Neural progenitor cell (in vitro differentiated cells): ENCODE measurements at places on chromosomes 6 and 20. TPM values are rescaled to one million over a fixed set of nuclear protein-coding genes. Genes with fewer than 3 reads are reported as not detected.
A peak's percentile ranks its signal among the peaks of the same experiment; 100 is the strongest.

LTA gene
- not detected in 2 replicates for total RNA-seq

OLIG3 gene
- not detected in 2 replicates for total RNA-seq

PTCHD4 gene
- total RNA-seq, result 5.6 and 7.8 TPM in 2 replicates

UBD gene
- not detected in 2 replicates for total RNA-seq

PACSIN1 gene
- total RNA-seq, result 0.41 and 1.8 TPM in 2 replicates

HSPA12B gene
- 0.15 and 0.71 TPM in 2 replicates for total RNA-seq

MPIG6B gene
- not detected in 2 replicates for total RNA-seq

OR2H1 gene
- total RNA-seq, result not detected in 2 replicates

SLCO4A1 gene
- total RNA-seq, result 0.88 and 3.1 TPM in 2 replicates

NRSN1 gene
- total RNA-seq, result 0.19 and 0.31 TPM in 2 replicates

ABHD16A gene
- 21.3 and 45.0 TPM in 2 replicates for total RNA-seq

SUMO4 gene
- total RNA-seq, result 0.82 and 2.3 TPM in 2 replicates

IPCEF1 gene
- 0.13 and 0.25 TPM in 2 replicates for total RNA-seq

CST4 gene
- not detected in 2 replicates for total RNA-seq

COL21A1 gene
- total RNA-seq, result 0.43 and 0.95 TPM in 2 replicates

- peaks cover 25% of the 10 kb centered on the region for H3K4me1 ChIP-seq
- no peak for DNase-seq
- H3K4me3 ChIP-seq, result no peak overlapping the region
- H3K36me3 ChIP-seq, result no peaks in the 10 kb centered on the region
- H3K27ac ChIP-seq, result no peak overlapping the region
Observed at GRCh38 chr20:47115694-47116093, 221.1 kb downstream of the EYA2 start.

- DNase-seq, result peak; percentile 24
- H3K4me1 ChIP-seq, result peaks cover 12% of the 10 kb centered on the region
- H3K36me3 ChIP-seq, result no peaks in the 10 kb centered on the region
- no peaks in the 10 kb centered on the region for H3K27me3 ChIP-seq
Observed at GRCh38 chr6:40556023-40556422, 31.1 kb downstream of the LRFN2 start.

GRCh38 chr6:169710009-169710408, 8.1 kb downstream of the C6orf120 start:
- H3K27me3 ChIP-seq, result no peaks in the 10 kb centered on the region
- no peaks in the 10 kb centered on the region for H3K4me1 ChIP-seq
- H3K27ac ChIP-seq, result no peak overlapping the region
- H3K36me3 ChIP-seq, result peaks cover 10% of the 10 kb centered on the region
- no peak for DNase-seq

GRCh38 chr6:20670750-20671149, 136.5 kb downstream of the CDKAL1 start:
- no peaks in the 10 kb centered on the region for H3K36me3 ChIP-seq
- no peak for DNase-seq
- H3K4me1 ChIP-seq, result no peaks in the 10 kb centered on the region
- H3K27me3 ChIP-seq, result no peaks in the 10 kb centered on the region
- H3K27ac ChIP-seq, result no peak overlapping the region

DNA sequence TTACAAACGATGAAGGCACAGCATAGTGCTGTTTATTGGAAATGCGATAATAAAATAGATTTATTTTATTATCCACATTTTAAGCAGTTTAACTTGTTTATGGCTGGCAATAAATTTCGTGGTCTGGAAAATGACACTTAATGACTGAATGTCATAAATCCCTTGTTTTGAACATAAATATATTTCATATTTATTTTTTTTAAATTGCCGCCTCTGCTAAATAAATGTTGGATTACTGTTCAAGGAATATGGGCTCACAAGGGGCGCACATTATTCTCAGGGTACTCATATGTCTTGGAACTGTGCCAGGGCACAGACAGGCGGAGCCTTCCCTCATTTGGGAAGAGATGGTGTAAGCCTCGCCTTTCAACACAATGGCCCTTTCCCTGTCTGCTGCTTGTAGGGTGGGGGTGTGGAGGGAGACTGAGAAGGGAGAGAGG, 134.3 kb downstream of the PXDC1 start:
- no peak overlapping the region for H3K27ac ChIP-seq
- H3K27me3 ChIP-seq, result no peaks in the 10 kb centered on the region
- no peaks in the 10 kb centered on the region for H3K36me3 ChIP-seq
- no peaks in the 10 kb centered on the region for H3K4me1 ChIP-seq

GRCh38 chr6:1255636-1256365, 56.1 kb upstream of the FOXQ1 start:
- no peaks in the 10 kb centered on the region for H3K27me3 ChIP-seq
- no peak overlapping the region for H3K4me3 ChIP-seq
- no peak for DNase-seq
- no peaks in the 10 kb centered on the region for H3K4me1 ChIP-seq
- no peaks in the 10 kb centered on the region for H3K36me3 ChIP-seq
- no peak overlapping the region for H3K27ac ChIP-seq

GRCh38 chr6:105926318-105926717, 159.8 kb upstream of the PRDM1 start:
- no peak overlapping the region for H3K4me3 ChIP-seq
- no peaks in the 10 kb centered on the region for H3K27me3 ChIP-seq
- no peak overlapping the region for H3K27ac ChIP-seq
- no peak for DNase-seq

DNA sequence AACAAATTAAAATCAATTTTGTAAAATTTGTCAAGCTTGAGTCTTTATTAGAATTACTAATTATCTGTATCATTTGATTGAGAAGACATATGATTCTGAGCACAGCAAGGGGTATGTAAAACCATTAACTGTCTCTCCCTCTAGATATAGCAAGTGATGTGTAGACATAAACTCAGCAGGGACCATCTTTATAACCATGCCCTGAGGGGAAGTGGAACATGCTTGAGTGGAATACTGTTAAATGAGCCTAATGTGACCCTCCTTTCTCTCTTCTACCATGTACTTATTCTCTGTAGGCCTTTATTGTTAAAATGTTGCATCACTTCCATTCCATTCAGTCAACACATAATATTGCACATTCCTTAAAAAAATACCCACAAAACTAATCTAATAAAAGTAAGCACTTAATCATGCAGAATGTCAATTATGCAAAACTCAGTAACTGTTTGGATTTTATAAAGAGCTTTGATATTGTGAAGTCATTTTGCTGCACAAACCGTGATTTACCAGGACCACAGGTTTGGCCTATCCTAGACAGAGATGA, 896.6 kb upstream of the MANEA start:
- no peaks in the 10 kb centered on the region for H3K36me3 ChIP-seq
- H3K27ac ChIP-seq, result no peak overlapping the region
- H3K4me1 ChIP-seq, result no peaks in the 10 kb centered on the region
- no peak for DNase-seq
- no peak overlapping the region for H3K4me3 ChIP-seq

DNA sequence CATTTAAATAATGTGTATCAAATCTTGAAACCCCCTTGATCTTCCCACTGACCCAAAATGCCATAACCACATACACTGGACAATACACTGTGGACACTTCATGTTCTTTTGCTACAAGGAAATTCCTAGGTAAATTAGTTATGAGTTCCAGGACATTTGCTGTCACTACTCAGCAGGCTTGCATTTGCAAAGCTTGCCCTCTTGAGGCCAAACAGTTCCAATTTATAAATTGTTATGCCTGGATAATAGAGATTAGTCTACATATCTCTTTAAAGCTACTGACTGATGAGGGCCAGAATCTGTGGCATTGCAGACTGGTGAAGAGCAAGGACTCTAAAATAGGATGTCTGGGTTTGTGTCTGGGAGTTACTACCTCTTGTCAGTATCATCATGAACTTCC, 17.4 kb upstream of the RAB32 start:
- no peak for DNase-seq
- H3K27me3 ChIP-seq, result no peaks in the 10 kb centered on the region
- no peak overlapping the region for H3K27ac ChIP-seq
- no peak overlapping the region for H3K4me3 ChIP-seq

DNA sequence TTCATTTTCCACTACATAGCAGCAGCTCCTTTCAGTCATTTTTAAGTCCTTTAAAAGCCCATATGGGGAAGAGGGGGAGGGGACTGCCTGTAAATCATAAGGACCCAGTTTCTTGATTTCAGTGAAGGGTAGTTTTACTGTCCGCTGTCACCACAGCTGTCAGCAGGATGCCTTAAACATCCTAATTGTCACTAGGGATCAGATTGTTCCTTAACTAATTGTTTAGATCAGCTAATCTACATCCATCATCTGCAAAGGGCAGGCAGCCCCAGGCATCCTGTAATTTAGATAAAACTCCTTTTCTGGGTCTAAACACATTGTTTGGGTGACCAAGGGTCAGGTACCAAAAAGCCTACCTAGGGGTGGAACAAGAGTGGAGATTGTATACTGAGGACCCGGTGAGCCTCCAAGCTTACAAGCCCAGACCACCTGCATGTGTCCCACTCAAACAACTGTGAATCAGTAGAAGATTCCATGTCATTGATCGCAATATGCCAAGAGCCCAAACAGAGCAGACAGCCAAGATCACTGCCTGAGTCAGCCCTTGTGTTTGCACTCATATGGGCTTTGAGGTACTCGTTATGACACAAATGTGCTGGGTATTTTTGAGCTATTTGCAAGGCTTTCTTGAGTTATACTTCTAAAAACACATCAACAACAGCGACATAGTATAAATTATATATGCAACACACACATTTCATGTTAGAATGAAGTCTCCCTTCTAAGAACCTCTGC, 198.7 kb upstream of the CEP162 start:
- H3K4me1 ChIP-seq, result peaks cover 35% of the 10 kb centered on the region
- H3K27ac ChIP-seq, result no peak overlapping the region
- DNase-seq, result peak; percentile 26
- H3K27me3 ChIP-seq, result no peaks in the 10 kb centered on the region

DNA sequence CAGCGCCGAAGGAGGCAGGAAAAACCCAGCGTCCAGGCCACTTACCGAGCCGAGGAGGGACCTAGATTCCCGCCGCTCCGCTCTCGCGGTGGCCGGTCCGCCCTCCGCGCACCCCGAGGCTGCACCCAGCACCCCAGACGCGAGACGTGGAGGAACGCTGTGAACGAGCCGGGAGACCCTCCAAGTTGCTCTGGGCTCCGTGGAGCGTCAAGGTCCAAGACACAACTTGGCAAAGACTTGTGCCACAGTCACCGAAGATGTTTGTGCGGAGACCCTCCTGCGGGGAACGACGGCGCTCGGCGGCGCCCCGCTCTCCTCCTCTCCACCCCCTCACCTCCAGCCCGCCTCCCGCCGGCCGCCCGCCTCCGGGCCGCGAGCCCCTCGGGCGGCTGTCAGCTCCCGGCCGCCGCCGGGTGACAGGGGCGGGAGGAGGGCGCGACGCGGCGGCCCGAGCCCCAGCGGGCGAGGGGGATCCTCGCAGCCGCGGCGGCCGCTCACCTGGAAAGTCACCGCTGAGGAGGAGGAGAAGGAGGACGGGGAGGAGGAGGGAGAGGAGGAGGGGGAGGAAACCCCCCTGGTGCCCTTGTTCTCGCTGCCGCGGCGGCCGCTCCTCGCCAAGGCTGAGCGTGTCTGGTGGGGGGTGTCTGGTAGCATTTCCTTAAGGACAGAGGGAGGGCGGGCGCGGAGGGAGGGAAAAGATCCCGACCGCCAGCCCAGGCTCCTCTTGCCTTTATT, 637 bp upstream of the HIVEP2 start:
- peak overlapping the region; percentile 48 for H3K27ac ChIP-seq
- peaks cover 43% of the 10 kb centered on the region for H3K27me3 ChIP-seq
- peaks cover 10% of the 10 kb centered on the region for H3K4me1 ChIP-seq
- H3K4me3 ChIP-seq, result peak overlapping the region; percentile 70

DNA sequence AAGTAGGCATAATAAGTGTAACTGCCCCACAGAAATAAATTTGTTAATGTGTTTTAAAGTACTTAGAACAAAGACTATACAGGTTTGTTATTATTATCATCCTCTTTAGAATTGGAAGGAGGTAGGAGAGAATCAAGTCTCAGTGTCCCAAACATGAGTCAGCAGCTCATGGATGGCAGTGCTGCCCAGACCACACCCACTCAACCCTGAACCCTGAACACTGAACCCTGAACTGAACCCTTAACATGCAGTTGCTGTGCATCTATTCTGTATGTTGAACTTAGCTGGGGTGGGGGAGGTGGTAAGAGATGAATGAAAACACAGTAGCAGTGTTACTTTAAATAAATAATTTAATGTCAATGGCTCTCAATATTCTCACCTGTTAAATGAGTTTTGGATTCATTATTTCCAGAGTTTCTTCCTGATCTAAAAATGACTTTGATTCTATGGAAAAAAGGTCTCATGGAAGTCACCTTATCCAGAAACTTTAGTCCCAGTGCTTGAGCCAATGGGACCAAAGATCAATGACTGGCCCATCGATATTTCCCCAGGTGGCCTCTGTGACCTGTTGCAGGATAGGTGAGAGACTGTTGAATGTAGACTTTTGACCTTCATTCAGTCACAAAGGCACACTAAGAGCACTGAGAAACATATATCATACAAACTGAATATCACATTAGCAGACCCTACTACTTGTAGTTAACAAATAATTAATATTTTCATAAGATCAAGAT, 3.1 kb upstream of the ANKRD66 start:
- H3K27me3 ChIP-seq, result no peaks in the 10 kb centered on the region
- H3K4me1 ChIP-seq, result no peaks in the 10 kb centered on the region
- H3K27ac ChIP-seq, result no peak overlapping the region
- no peaks in the 10 kb centered on the region for H3K36me3 ChIP-seq
- no peak overlapping the region for H3K4me3 ChIP-seq

GRCh38 chr6:44499609-44500008, 112.1 kb downstream of the CDC5L start:
- no peak overlapping the region for H3K4me3 ChIP-seq
- H3K27ac ChIP-seq, result no peak overlapping the region
- no peaks in the 10 kb centered on the region for H3K36me3 ChIP-seq

DNA sequence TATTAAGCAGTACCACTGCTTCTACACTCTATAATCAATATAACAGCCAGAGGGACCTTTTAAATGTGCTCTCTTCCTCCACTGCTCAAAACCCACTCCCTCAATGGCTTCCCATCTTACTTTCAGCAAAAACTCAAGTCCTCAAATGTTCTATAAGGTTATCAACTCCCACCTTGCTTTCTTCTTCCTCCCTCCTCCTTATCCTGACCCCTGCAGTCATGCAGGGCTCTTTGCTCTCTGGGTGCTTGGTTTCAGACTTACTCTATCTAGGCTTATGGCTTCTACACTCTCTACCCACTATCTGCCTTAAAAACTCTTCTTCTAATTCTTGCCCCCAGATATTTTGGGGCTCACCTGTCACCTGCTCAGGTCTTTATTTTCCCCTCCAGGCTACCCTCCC, 5.3 kb downstream of the ARHGAP18 start:
- no peaks in the 10 kb centered on the region for H3K36me3 ChIP-seq
- H3K27me3 ChIP-seq, result no peaks in the 10 kb centered on the region
- peaks cover 20% of the 10 kb centered on the region for H3K4me1 ChIP-seq
- H3K27ac ChIP-seq, result no peak overlapping the region
- no peak for DNase-seq
- no peak overlapping the region for H3K4me3 ChIP-seq

DNA sequence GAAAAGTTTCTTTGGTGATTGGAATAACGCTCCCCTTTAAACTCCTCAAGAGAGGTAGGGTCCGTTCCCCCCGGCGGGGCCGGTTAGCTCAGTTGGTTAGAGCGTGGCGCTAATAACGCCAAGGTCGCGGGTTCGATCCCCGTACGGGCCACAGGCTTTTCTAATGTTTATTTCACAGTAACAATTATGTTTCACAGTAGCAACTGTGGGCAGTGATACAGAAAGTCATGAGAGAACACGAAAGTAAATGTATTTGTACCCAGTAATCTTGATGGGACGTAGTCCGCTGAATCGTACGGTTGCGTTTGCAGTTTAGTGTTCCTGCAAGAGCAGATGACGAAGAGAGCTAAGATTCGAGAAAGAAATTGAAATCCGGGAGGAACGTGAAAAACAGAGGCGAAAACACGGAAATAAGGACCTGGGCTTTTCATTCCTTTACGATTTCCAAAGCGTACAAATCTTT, 505.5 kb downstream of the PRIM2 start:
- H3K27me3 ChIP-seq, result peaks cover 64% of the 10 kb centered on the region
- peak overlapping the region; percentile 28 for H3K4me3 ChIP-seq
- H3K4me1 ChIP-seq, result no peaks in the 10 kb centered on the region
- DNase-seq, result peak; percentile 4
- H3K27ac ChIP-seq, result no peak overlapping the region
